Effector memory CD8-positive, alpha-beta T cell (primary cell): ENCODE measurements at places on chromosomes 5 and 9.

DNA sequence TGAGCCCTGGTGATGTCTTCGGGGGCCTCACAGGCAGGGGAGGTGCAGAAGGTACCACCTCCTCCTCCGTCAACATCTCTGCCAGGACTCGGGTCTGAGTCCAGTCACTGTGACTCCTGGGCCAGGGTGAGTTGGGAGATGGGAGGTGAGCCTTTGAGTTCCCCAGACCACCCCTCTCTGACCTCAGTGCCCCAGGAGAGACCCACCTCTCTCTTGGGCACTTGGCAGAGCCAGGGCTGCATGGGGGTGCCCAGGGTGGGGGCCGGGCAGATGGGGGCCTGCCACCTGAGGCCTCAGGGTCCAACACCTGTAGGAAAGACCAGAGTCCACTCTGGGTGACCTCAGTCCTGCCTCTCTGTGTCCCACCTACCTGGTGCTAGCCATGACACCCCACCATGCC lies 6.8 kb downstream of the KIF12 start:
- DNase-seq = no peak

GRCh38 chr9:138072161-138072842 lies 194.7 kb downstream of the CACNA1B start:
- DNase-seq = no peak

DNA sequence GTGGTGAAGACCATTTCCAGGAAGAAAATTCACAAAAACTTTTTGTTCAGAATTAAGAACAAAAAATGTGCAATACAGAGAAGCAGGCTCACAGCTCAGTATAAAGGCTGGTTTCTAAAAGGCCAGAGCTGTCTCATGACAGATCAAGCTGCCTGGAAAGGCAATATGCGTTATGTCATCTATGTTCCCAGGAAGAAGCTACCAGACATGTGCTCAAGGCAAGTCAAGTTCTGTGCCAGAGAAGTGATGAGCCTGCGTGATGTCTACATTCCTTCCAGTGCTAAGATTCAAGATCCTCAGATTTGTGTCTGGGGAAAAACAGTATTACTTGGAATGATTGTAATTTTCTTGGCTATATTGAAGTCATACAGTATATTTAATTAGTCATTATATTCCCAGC lies 104.3 kb downstream of the PDE4D start:
- DNase-seq = no peak

GRCh38 chr9:7300484-7300883 lies 499.1 kb downstream of the DMAC1 start:
- DNase-seq = no peak

GRCh38 chr9:8392866-8393265 lies 593.3 kb upstream of the DMAC1 start:
- DNase-seq = no peak

DNA sequence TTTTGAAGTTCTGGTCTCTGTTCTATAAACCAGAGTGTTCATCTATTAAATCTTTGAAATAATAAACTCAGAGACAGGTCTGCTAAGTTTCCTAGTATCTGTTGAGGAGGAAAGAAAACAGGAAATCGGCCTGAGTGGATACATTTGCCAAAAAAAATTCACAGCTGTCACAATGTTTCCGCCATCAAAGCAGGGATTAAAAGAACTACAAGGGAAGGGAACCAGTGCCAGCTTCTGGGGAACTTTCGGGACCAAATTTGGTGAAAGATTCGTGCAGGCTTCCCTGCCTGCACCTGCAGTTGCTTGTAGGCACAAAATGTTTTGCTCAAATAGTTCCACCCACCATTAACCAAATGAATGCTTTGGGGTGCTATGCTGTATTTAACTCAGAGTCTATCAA lies 267.5 kb downstream of the MSX2 start:
- DNase-seq = no peak

- DNase-seq = no peak
Measured at GRCh38 chr5:73338256-73339050, 110.1 kb downstream of the FOXD1 start.

DNA sequence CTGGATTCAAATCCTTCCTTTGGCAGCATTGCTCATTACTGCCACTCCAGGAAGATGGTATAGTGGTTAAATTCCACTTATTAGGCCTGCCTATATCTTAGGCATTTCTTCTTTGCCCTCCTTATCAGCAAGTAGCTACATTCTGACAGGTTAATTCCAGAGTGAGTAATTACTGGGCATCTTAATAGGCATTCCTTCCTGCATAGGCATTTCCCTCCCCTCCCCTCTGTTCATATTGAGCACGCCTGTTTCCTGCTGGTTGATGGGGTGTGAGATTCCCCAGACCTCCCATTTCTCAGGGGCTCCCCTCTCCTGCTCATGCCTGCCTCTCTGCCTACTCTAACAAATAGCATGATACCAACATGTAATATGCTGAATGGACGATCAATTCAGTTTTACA lies 305.9 kb downstream of the CYLC2 start:
- no peak for DNase-seq

- DNase-seq = no peak
Measured at GRCh38 chr5:112349371-112349770, 69.7 kb downstream of the EPB41L4A start.

GRCh38 chr5:29963956-29964355 lies 1229.5 kb upstream of the CDH6 start:
- no peak for DNase-seq

GRCh38 chr5:149069711-149070110 lies 6.8 kb upstream of the SH3TC2 start:
- DNase-seq = no peak

- no peak for DNase-seq
Measured at GRCh38 chr5:129460936-129461710, 1.0 kb downstream of the ADAMTS19 start.

DNA sequence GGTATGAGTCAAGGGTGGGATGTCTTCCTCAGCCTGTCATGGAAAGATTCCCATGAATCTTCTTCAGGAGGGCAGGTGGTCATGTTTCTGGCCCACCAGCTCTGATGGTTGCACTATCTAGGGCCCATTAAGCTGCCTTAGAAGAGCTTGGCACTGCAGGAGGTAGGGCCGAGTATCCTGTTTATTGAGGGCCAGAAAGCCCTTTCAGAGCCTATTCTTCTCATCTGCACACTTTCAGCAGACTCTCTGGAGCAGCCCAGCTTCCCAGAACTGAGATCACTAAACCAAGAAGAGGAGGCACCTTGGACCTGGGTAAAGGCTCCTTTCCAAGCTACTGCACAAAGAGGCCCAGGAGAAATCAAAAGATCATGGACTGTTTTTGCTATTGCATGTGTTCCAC lies 146.5 kb downstream of the MTX3 start:
- no peak for DNase-seq

GRCh38 chr5:86143837-86144236 lies 473.9 kb upstream of the COX7C start:
- no peak for DNase-seq

DNA sequence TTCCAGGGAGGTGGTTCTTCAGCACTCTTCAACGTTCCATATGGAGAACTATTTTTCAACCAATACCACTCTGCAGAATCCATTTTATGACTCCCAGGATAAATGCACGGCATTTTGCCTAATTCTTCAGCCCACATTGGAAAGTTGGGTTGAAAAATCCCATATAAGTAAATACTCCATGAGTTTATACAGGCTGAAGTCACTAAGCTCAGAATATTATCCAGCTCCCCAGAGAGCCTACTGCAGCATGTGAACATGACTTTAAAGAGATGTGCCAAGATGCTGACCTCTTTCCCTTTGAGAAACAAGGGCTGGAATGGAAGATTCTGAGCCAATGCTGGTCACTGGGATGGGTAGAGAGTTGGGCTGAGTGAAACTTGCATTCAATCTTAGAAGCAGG lies 111.9 kb upstream of the SLIT3 start:
- no peak for DNase-seq

GRCh38 chr9:93096811-93097382 lies 880 bp downstream of the CARD19 start:
- no peak for DNase-seq

GRCh38 chr5:179753971-179754370 lies 21.3 kb downstream of the MAML1 start:
- DNase-seq = no peak

GRCh38 chr5:116256717-116257116 lies 171.9 kb downstream of the COMMD10 start:
- DNase-seq = no peak

DNA sequence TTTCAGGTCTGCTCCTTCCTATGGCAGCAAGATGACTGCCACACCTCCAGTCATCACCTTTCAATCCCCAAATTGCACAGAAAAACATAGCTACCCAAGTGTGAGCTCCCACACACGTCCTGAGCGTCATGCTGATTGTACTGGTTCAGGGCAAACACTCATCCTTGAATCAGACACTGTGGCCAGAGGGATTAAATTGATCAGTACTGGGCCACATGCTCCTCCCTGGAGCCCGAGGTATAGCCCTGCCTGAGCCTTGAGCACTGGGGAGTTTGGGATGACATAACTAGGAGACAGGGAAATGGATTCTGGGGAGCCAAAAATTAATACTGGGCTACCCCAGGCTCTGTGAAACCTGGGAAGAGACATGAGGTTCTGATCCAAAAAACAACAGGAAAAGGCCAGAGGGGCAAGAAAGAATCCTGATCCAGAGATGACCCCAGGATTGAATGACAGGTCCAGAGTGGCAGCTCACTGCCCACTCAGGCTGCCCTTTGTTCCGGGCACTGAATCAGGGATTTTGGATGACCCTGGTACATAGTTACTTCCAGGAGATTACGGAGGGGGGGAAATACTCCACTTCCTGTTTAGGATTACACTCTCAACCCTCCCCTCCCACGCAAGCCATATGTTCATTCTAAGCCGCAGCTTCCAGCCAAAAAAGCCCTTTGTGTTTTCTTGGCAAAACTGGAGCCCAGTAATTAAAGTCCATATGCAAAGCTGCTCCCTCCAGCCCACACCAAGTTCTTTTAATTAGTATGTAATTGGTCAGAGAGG lies 141.6 kb upstream of the SPRY4 start:
- DNase-seq = no peak

DNA sequence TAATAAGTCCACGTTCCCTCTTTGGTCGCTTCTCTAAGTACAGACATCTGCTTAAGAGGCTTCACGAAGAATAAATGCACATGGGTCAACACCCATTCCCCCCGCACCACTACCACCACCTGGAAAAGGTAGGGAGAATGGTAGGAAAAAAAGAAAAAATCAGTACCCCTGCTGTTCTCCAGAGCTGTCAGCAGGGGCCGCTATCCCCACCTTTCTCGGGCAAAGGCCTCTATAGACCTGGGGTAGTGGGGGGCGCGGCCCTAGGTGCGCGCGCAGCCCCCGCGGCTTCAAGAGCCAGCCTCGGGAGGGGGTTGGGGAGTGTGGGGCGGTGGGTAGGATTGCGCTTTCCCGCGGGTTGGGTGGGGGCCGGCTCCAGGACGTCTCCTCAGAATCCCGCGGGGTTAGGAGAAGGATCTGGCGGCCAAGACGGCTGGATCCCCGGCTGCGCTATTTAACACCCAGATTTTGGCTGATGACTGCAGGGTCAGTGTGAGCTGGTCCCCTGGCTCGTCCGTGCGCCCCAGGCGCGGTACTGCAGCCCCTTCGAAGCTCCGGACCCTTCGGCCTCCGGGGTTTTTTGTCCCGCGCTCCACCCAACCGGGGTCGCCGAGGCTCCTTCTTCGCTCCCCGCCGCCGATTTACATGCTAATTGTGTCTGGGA lies 1.6 kb upstream of the SEMA6A start:
- DNase-seq = no peak
